NCI-H1048 (cell line): ENCODE measurements at places on chromosomes 11 and 22.
A peak's percentile ranks its signal among the peaks of the same experiment; 100 is the strongest.

DNA sequence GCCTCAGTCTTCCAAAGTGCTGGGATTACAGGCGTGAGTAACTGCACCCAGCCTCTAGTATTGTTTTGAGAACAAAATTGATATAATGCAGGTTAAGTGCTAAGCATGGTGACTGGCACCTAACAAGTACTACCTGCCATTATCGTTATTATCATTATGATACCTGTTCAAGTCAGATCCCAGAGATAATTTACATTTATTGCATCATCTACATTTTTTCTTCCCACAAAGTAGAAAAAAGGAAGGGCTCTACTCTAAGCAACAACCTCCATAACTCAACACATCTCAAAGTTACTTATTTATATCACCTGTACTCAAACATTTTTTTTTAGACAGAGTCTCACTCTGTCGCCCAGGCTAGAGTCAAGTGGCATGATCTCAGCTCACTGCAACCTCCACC is 42.1 kb downstream of the DCDC1 start:
- DNase-seq = no peak

- no peak for DNase-seq
Observed at GRCh38 chr11:16968196-16968595, 46.0 kb downstream of the PLEKHA7 start.

DNA sequence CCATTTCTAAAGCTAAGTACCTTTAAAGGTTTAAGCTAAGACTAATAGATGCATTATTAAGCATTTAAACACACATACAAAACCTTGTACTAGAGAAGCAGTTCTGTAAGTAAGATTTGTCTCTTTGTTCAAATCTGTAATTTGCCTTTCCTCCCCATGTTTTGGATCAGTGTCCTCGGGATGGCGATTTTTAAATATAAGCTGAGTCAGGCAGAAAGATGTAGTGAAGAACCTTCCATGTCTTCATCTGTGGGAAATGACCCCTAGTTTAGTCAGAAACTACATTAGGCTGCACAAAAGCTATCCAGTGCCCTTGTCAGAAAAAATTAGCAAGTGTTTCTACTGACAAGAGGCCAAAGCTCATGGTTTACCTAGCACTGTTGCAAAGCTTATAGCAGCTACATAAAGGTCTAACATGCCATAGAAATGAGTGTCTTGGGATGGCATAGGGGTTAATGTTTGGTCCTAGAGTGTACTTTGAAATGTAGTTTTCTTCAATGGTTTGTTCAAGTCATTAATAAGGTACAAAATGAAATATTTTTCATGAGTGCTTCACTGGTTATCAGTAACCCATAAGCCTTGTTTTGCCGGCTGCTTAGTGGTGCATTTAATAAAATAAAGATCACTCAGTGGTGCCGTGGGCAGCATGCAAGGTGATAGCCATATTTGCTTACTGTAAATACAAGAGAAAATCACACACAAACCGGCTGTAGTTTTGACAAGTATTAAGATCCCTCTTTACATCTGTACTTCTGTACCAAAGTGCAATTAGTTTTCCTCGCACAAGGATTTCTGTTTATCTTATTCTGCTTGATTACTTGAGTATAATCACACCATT is 139.8 kb downstream of the ELP4 start:
- no peak for DNase-seq

GRCh38 chr11:72676861-72677341 is 2.7 kb upstream of the PDE2A start:
- DNase-seq = no peak

GRCh38 chr11:47332791-47333525 is 19.5 kb downstream of the MYBPC3 start:
- DNase-seq = no peak

GRCh38 chr11:119829402-119829801 is 100.4 kb upstream of the NECTIN1 start:
- DNase-seq = no peak

GRCh38 chr11:100072131-100072530 is 615.0 kb upstream of the ARHGAP42 start:
- DNase-seq = no peak

- peak; percentile 37 for DNase-seq
Observed at GRCh38 chr11:15819679-15820286, 536.6 kb downstream of the SOX6 start.

- DNase-seq = no peak
Observed at GRCh38 chr11:130180491-130180890, 20.9 kb downstream of the ST14 start.

GRCh38 chr22:48277868-48278581 is 1515.6 kb downstream of the TBC1D22A start:
- DNase-seq = no peak

DNA sequence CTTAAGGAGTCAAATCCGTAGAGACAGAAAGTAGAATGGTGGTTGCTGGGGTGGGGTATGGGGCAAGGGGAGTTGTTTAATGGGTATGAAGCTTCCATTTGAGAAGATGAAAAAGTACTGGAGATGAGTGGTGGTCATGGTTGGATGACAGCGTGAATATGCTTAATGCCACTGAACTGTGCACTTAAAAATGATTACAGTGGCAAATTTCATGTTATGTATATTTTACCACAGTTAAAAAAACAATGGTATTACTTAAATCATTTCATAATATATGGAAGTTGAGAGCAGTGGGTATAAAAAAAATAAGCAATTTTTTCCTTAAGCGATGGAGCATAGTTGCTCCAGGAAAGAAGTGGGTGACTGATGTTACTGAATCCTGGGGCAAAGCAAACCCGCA is 67.1 kb downstream of the C22orf31 start:
- DNase-seq = no peak
